Right forelimb (tissue), 1 donor: ENCODE measurements at places on chromosomes 3 and 15.

DNA sequence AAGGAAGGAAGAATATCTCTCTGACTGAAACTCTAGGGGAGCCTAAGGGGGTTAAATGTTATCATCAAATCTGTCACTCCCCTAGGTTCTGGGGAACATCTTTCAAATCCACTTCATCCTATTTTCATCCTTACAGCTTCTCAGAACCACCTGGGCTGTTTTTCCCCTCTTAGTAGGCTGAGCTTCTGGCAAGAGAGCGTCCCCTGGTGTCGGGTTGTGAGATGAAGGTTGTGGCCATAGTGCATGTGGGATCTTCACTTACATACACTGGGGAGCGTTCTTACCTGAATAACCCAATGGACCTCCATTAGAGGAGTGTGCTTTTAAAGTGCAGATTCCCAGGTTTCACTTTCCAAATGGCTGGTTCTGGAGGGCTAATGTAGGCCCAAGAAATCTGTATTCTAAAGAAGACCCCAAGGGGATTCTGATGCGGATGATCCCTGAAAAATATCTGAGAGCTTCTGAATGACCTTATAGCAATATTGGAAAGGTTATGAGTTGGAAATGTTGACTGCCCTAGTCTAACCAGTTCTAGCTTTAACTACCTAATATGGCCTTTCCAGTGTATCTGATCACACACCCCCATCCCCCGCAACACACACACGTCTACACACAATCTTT lies 663.7 kb downstream of the AGBL1 start:
- no peak for DNase-seq

- no peak for DNase-seq
These were observed 1.9 kb upstream of the SPPL2A start for GRCh38 chr15:50767332-50767861.

- no peak for DNase-seq
These were observed 109.9 kb downstream of the SCAPER start for GRCh38 chr15:76795217-76795616.

GRCh38 chr3:137987723-137988122 lies 22.2 kb upstream of the CLDN18 start:
- no peak for DNase-seq

DNA sequence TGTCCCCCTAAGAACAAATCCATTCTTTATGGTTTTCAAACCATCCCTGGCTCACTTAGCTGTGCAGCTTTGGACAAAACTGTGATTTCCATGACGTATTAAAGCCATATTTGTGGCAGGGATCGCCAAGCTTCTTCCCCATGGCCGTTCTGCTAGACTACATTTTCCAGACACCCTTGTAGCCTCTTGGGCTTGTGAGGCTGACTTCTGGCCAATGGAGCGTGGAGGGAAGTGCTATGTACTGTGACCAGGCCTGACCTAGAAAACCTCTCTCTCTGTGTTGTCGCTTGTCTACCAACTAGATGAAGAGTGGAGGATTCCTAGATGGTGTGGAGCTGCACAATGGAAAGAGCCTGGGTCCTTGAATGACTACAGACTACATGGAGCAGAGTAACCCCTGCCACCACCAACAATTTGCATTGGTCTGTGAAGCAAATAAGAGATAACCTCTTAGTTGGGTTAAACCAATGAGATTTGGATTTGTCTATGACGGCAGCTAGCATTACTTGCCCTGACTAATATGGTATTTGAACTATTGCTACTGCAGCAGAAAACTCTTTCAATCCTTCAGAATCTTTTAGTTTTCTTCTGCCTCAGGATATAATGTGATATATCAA lies 22.1 kb upstream of the MGLL start:
- no peak for DNase-seq

- no peak for DNase-seq
These were observed 60.3 kb upstream of the HERC1 start for GRCh38 chr15:63893866-63894661.

- DNase-seq = no peak
These were observed 179.8 kb downstream of the CLSTN2 start for GRCh38 chr3:140114789-140115080.

DNA sequence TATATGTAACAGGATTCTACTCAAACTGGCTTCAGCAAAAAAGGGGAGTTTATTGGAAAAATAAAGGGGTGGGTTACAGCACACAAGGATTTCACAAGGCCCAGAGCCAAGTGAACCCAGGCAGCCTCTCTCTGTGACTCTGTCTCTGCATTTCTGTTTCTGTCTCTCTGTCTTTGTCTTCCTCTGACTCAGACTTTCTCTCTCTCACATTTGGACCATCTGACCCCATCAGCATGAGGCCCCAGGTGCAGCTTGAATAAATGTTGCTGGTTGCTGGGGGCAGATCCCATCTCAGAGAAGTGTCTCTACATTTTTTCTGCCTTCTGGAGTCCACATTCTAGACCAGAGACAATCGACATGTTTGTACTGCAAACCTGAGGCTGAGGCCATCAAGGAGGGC lies 45.0 kb downstream of the RPLP1 start:
- no peak for DNase-seq

GRCh38 chr15:69806287-69806915 lies 291.3 kb downstream of the TLE3 start:
- DNase-seq = no peak

- peak; percentile 11 for DNase-seq
These were observed 68.6 kb downstream of the EXOG start for GRCh38 chr3:38564631-38565338.

DNA sequence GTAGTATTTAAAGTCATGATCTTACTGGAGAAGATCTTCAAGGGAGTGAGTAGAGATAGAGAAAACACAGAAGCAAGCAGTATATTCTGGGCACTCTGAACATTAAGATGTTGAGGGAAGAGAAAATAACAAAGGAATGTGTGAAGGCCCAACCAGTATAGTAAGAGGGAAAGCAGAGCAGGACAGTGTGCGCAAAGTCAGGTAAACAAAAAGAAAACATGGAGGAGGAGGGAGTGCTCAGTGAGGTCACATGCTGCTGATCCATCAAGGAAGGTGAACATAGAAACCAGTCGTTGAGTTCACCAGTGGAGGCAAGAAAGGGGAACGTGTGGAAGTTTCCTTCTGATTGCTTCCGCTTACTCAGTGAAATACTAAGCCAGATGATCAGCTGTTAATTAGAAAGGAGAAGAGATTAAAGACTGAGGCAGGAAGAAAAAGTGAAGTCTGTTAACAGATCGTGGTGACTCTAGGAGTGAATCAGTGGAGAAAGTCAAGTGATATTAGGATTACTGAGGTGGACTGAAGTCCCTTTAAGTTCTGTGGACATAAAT lies 47.2 kb downstream of the OPA1 start:
- DNase-seq = no peak

GRCh38 chr3:122681974-122682409 lies 1.4 kb downstream of the PARP14 start:
- no peak for DNase-seq

DNA sequence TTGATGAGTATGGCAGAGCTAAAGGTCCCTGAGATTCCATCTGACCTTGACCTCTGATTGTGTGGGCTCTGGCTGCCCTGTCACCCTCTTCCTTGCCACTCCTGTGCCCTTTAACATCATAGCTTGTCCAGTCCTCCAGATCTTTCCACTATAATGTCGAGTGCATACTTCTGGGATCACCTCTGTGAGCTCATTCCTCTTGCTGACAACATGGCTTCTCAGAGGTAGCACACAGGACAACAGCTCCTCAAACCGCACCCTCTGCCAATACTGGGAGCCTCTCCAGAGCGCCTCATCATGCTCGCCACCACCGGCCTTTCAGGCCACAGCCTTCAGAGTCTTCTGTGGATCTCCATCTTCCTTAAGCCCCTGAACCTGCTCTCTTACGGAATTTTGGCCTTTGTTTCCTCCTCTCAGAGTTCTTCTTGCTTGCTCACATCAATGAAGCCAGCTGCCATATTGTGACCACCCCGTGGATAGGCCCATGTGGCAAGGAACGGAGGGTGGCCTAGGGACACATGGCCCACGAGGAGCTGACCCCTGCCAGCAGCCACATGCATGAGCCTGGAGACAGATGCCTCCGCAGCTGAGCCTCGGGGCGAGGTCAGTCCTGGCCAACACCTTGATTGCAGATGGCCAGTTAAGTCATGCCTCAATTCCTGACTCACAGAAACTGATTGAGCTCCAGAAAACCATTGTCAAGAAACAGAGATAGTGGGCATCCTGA lies 31.1 kb downstream of the PLA2G4D start:
- DNase-seq = no peak

DNA sequence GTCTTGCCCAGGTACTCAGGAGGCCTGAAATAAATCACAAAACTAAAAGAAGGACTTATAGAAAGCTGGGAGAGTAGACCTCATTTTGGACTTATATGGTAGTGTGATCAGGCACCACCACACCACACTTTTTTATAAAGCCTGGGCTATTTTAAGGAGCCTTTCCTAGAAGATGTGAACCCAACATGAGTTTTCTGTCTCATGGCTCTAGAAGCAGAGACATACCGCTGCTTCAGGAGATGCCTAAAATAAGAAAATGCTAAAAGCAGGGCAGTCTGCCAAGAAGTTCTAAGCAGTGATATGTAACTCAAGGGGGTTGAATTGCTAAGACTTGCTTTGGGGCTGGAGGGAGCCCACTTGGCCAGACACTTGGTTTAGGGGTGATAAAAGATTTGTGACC lies 49.6 kb downstream of the SUMF1 start:
- no peak for DNase-seq

DNA sequence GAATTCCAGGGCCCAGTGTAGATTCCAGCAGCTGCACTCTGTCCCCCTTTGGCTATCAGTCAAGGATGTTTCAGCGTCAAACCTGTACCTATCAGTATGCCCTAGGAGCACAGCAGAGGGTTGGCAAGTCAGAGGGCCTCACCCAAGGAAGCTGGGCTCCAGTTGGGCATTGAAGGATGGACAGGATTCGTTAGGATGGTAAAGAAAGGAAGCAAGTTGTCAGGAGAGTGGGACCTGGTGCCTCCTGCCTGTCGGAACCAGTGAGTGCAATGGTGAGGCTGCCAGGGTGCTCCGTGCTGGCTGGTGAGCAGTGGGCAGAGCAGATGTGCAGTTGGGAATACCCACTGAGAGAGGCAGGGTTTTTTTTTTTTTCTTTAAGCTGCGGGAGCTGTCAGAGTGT lies 157.2 kb downstream of the CHDH start:
- no peak for DNase-seq

GRCh38 chr15:94582368-94582767 lies 351.0 kb downstream of the MCTP2 start:
- no peak for DNase-seq

- no peak for DNase-seq
These were observed 781 bp upstream of the IP6K1 start for GRCh38 chr3:49787182-49787464.

GRCh38 chr3:16828815-16829214 lies 55.9 kb upstream of the PLCL2 start:
- no peak for DNase-seq

GRCh38 chr15:71629781-71630474 lies 180.4 kb upstream of the NR2E3 start:
- no peak for DNase-seq

DNA sequence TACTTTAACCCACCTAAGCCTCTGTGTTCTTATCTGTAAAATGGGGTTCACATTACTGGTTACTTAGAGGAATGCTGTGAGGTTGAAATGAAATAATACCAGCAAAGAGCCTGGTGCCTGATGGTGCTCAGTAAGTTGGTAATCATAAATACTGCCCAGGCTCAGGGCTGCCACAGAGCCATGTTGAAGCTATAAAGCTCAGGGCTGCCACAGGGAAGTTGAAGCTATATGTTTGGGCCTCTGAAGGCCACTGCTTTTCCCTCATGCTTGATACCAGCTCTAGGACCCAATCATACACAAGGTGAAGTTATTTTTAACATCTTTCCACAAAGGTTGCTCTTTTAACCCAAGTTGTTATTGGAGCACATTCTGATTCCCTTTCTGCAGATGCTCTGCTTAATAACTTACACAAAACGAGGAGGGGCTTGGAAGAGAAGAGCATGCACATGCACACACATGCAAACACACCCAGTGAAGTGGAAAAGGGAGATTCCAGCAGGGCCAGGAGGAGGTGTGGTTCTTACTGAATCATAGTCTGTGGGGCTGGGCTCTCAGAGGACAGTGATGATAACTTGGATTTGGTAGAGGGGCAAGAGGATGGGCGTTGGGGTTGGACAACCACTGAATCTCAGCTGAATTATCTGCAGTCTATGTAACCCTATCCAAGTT lies 17.4 kb downstream of the PARP14 start:
- no peak for DNase-seq

DNA sequence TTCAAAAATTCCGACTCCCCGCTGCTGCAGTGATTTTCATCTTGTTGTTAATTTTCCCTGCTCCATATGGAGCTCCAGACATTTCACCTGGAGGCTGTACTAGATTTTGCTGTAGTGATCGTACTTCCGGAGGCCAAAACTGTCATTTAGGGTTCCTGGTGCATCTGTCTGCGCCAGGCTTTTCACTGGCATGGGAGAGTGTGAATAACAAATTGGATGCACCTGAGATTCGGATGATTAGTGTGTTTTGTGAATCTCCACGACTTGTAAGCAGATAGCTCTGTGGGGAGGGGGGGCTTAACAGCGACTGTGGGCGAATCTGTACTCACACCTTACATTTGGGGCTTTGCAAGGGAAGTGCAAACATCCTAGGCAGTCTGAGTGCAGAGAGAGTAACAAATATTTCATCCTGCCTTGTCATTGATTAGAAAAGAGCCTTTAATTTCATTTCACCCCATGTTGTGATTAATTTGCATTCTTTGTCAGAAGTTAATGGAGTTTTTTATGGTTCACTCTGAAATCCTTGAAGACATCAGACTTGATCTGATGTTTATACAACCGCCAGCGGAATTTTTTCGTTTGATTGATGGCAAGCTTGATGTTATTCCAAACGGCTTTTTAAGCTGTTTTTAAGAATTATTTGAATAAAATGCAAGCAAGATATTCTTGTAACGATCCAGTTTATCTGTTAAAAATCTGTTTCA lies 92.5 kb upstream of the SKOR1 start:
- DNase-seq = no peak

DNA sequence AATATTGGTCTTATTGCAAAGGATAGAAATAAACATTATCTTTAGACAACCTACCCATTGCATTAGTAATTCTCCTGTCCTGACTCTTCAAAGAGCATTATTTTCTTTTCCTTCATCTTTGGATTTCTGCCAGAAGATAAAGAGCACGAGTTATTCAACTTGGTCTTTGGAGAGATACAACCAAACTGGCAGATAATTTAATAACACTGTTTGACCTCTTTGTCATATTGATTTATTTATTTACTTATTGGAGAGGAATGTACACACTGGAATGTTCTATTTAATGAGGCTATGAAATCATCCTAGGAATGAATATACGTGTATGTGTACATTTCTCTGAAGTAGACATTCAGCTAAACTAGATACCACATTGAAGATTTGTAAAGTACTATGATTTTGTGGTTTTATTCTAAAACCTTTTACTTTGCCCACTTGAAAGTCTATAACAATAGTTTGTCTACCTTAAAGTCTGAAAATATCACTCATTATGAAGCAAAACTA lies 462.1 kb downstream of the C3orf38 start:
- DNase-seq = no peak

DNA sequence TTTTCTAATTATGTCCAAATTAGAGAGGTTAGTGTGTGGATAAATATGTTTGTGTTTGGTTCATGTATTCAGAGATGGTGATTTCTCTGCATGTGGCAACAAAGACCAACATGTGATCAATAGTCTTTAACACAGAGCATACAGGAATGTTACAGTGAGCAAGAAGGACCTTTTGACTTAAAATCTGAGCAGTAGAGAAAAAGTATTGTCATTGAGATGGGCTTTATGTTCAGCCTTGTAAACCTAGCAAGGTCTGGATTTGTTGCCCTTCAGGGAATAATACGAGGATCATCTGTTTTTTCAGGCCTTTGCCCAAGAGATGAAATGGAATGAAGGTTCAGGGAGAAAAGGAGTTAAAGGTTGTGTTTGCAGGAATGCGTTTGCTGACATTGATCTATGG lies 161.8 kb upstream of the NECTIN3 start:
- no peak for DNase-seq

GRCh38 chr15:68343579-68344225 lies 66.2 kb downstream of the FEM1B start:
- DNase-seq = no peak
